ENCODE measurements at places on chromosomes 2 and 18. TPM values are rescaled to one million over a fixed set of nuclear protein-coding genes. Genes with fewer than 3 reads are reported as not detected.
A peak's percentile ranks its signal among the peaks of the same experiment; 100 is the strongest.

GRCh38 chr2:102606353-102606752, 13.0 kb upstream of the SLC9A2 start:
- H3K4me1 ChIP-seq, result peaks cover 8% of the 10 kb centered on the region
- H3K27ac ChIP-seq, result no peak overlapping the region
- H3K36me3 ChIP-seq, result no peaks in the 10 kb centered on the region
- no peak for DNase-seq
- no peaks in the 10 kb centered on the region for H3K27me3 ChIP-seq
- no peak overlapping the region for H3K4me3 ChIP-seq

DNA sequence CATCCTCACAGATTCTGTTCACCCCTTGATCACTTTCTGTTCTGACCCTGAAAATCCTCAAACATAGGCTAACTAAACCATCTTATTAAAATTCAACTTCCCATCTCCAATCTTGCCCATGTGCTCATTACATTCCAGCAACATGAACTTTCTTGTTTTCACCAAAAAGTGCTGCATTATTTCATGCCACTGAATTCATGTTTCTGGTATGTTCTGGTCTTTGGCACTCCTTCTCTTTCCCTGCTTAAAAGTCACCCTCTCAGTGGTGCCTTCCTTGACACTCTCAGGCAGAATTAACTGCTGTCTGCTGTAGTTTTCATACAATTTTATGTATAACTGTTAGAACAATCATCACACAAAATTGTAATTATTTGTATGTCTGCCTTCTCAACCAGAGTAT, 247.7 kb upstream of the RBMS1 start:
- no peak overlapping the region for H3K4me3 ChIP-seq
- no peak overlapping the region for H3K27ac ChIP-seq

- DNase-seq, result no peak
- H3K27ac ChIP-seq, result no peak overlapping the region
- no peaks in the 10 kb centered on the region for H3K27me3 ChIP-seq
- H3K4me3 ChIP-seq, result no peak overlapping the region
Observed at GRCh38 chr18:63552581-63552980, 10.4 kb downstream of the SERPINB12 start.

GRCh38 chr2:16817305-16818202, 151.9 kb upstream of the CYRIA start:
- H3K27me3 ChIP-seq, result no peaks in the 10 kb centered on the region
- H3K27ac ChIP-seq, result no peak overlapping the region
- H3K4me1 ChIP-seq, result no peaks in the 10 kb centered on the region
- DNase-seq, result no peak

GRCh38 chr18:42157420-42157819, 202.4 kb downstream of the PIK3C3 start:
- H3K27ac ChIP-seq, result no peak overlapping the region
- no peak overlapping the region for H3K4me3 ChIP-seq
- no peaks in the 10 kb centered on the region for H3K4me1 ChIP-seq
- DNase-seq, result no peak
- H3K27me3 ChIP-seq, result no peaks in the 10 kb centered on the region

DNA sequence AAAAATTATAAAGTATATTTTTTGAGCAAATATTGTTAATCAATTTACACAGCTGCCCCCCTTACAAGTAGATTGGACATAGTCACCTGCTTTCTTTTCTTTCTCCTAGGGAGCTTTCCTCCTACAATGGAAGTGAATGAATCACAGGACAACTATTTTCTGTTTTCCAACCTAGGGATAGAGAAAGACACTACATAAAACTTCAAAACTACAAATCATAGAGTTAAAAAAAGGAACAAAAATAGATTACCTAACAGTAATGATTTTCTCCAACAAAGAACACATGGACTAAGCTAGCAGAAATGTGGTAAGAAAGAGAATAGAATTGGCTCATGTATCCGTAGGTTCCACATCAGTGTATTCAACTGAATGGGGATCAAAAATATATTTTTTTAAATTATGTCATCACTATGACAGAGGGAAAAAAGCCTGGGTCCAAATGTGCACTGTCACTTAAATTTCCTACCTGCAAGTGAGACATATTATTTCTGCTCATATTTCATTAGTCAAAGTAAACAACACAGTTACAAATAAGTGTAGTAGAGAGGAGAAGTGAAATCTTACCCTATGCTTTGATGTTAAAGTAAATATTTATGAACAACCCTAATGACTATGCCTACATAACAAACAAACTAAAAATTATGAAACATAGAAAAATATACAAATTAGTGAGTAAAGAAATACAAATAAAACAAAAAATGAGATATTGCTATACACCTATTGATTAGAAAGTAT, 756.7 kb downstream of the SOCS6 start:
- no peak for DNase-seq
- H3K4me3 ChIP-seq, result no peak overlapping the region
- H3K4me1 ChIP-seq, result no peaks in the 10 kb centered on the region
- H3K27me3 ChIP-seq, result no peaks in the 10 kb centered on the region
- H3K36me3 ChIP-seq, result no peaks in the 10 kb centered on the region

- no peak for DNase-seq
- no peaks in the 10 kb centered on the region for H3K36me3 ChIP-seq
- no peaks in the 10 kb centered on the region for H3K27me3 ChIP-seq
Observed at GRCh38 chr2:120938045-120938771, 202.5 kb downstream of the GLI2 start.

DNA sequence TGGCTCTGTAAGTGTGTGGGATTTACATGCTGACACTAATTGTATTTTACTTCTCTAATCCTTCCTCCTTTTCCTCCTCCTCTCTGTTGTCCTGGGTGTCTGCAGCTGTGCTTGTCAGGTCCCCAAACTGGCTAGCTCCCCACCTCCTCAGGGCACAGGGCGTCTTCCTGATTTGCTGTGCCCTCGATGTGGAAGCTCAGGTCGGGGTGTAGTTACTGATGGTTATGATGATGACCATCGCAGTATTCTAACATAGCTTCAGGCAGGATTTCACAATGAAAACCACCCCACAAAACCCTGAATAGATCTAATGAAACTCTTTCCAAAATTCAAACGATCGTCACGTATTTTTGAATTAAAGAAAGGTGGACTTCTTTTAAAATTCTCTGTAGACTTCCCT, 428.4 kb downstream of the TGIF1 start:
- DNase-seq, result no peak
- no peaks in the 10 kb centered on the region for H3K4me1 ChIP-seq
- H3K27me3 ChIP-seq, result no peaks in the 10 kb centered on the region
- no peak overlapping the region for H3K27ac ChIP-seq
- no peaks in the 10 kb centered on the region for H3K36me3 ChIP-seq

DNA sequence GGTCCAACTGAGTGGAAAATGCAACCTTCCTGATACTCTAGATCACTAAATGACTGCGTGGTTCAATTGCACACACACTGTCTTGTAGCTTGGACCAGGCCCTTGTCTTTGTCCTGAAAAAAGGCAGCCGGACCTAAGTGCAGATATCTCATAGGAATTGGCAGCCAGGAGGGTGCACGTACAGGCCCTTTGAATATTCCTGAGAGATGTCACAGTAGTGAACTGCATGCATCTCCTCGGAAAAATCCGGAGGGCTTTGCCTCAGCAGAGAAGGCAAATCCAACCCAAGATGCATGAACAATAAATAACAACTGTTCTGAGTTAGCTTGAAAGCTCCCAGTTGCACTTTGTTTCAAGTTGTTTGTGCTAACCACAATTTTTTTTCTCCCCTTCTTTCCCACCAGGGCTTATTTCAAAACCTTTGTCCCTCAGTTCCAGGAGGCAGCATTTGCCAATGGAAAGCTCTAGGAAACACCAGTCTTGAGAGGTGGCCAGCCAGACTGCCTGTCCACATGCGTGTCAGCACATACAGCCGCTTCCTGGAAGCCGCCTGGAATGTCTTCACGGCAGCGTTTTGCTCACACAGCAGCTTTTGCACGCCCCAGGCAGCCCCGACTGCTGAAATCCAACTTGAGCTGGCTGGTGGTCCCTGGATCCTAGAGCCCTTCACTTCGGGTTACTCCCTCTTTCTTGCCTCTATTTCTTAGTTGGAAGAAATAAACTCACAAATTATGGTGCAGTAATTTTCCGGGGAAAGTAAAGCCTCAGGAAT, 54.4 kb upstream of the FOSL2 start:
- peaks cover 9% of the 10 kb centered on the region for H3K4me1 ChIP-seq
- H3K4me3 ChIP-seq, result no peak overlapping the region
- H3K27ac ChIP-seq, result peak overlapping the region; percentile 44
- H3K27me3 ChIP-seq, result no peaks in the 10 kb centered on the region
- H3K36me3 ChIP-seq, result no peaks in the 10 kb centered on the region

DNA sequence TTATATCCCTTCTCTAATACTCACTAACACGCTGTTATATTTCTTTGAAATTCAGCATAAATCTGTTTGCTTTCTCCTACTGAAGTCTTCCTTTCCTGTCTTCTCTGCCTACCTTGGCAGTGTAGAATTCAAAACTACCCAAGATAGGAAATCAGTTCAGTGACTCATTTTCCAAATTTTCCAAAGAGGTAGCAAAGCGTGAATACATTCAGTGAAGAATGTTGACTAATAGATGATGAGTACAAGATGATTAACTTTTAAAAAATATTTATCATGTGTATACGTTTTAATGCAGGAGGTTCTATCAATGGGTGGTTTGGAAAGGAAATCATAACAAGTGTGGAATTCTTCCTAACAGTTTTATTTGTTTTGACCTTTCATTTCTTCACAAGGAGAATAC, 201.9 kb upstream of the SLC8A1 start:
- no peak for DNase-seq
- H3K27ac ChIP-seq, result no peak overlapping the region
- H3K4me3 ChIP-seq, result no peak overlapping the region

- H3K4me1 ChIP-seq, result peaks cover 14% of the 10 kb centered on the region
- H3K27ac ChIP-seq, result peak overlapping the region; percentile 69
- peak; percentile 91 for DNase-seq
- H3K36me3 ChIP-seq, result no peaks in the 10 kb centered on the region
- H3K27me3 ChIP-seq, result no peaks in the 10 kb centered on the region
- no peak overlapping the region for H3K4me3 ChIP-seq
Observed at GRCh38 chr18:48902023-48902855, 48.5 kb downstream of the SMAD7 start.

GRCh38 chr2:82391386-82391785, 2067.7 kb downstream of the SUCLG1 start:
- H3K4me3 ChIP-seq, result no peak overlapping the region
- H3K27me3 ChIP-seq, result no peaks in the 10 kb centered on the region
- no peaks in the 10 kb centered on the region for H3K4me1 ChIP-seq
- no peak overlapping the region for H3K27ac ChIP-seq
- no peak for DNase-seq
- no peaks in the 10 kb centered on the region for H3K36me3 ChIP-seq

DNA sequence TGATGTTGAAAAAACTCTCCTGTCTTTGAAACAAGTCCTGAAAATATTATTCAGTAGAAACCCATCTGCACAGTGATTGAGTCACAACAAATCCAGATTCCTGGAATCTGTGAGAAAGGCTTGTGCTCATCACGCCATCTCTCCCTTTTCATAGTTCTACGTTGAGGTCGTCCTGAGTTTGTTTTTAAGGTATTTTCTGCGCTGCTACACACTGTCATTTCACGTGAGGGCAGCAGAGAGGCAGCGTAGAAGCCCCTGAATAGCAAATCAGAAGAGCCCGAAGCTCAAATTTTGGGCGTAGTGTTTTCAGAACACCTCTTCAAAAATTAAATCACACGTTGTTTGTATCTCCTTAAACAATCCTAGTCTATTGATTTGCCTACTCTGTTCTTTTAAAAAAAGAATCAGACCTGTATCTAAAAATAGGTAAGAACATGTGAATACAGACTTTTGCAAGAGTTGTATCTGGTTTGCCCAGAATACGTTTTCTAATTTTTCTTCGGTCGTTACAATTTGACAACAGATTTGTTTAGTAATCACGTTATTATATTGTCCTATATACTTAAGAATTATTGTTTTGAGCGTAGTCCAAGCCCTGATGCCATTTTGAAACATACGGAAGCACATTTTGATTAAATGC, 61.6 kb upstream of the SLC38A11 start:
- H3K27me3 ChIP-seq, result peaks cover 8% of the 10 kb centered on the region
- H3K4me1 ChIP-seq, result no peaks in the 10 kb centered on the region
- H3K4me3 ChIP-seq, result no peak overlapping the region
- no peaks in the 10 kb centered on the region for H3K36me3 ChIP-seq

GRCh38 chr2:126914811-126915500, 16.3 kb downstream of the TEX51 start:
- no peak overlapping the region for H3K4me3 ChIP-seq
- H3K27me3 ChIP-seq, result no peaks in the 10 kb centered on the region
- H3K27ac ChIP-seq, result no peak overlapping the region
- no peak for DNase-seq

GRCh38 chr2:101821828-101822458, 124.4 kb downstream of the MAP4K4 start:
- H3K27ac ChIP-seq, result no peak overlapping the region
- peaks cover 31% of the 10 kb centered on the region for H3K4me1 ChIP-seq
- H3K36me3 ChIP-seq, result peaks cover 16% of the 10 kb centered on the region
- H3K27me3 ChIP-seq, result no peaks in the 10 kb centered on the region
- H3K4me3 ChIP-seq, result no peak overlapping the region
- no peak for DNase-seq

DNA sequence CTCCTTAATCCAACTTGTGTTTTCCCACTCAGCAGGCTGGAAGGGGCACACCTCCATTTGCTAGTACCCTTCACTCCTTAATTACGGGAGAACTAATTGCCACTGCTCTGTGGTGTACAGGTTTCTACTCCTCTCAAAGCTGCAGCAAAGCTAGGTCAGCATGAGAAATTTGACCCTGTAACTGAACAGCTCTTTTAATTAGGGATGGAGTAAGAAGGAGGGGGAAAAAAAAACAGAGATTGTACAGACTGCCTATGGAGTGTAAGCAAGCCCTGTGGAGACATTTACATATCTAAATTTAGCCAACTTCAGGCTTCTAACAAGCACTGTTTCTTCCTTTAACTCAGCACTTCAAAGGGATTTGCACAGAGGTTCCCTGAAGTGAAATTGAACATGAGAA, 629.7 kb upstream of the SETBP1 start:
- no peaks in the 10 kb centered on the region for H3K27me3 ChIP-seq
- H3K36me3 ChIP-seq, result no peaks in the 10 kb centered on the region
- no peak for DNase-seq
- no peaks in the 10 kb centered on the region for H3K4me1 ChIP-seq
- H3K27ac ChIP-seq, result no peak overlapping the region
- no peak overlapping the region for H3K4me3 ChIP-seq

DNA sequence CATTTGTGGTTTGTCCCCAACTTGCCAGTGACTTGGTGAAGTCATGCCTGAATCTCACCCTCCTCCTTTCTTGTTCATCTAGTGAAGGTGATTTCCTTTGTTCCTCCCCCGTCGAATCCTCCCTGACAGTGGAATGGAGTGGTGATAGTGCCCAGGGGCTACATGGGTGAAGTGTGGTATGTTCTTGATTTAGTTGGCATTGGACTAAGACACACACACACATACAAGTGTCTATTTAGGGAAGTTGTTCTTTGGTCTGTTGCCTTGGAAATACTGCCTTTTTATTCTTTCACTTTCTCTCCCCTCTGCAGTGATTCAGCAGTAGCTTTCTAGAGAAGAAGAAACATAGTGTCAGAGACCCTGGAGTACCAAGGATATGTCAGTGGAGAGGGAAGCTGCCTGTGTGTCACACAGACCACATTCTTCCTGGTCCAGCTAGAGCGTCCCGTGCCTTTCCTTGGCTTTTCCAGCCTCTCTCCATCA, 10.9 kb downstream of the INPP4A start:
- H3K27ac ChIP-seq, result peak overlapping the region; percentile 94
- no peaks in the 10 kb centered on the region for H3K27me3 ChIP-seq
- no peak overlapping the region for H3K4me3 ChIP-seq

GRCh38 chr2:16908656-16909055, 243.0 kb upstream of the CYRIA start:
- no peaks in the 10 kb centered on the region for H3K27me3 ChIP-seq
- H3K4me3 ChIP-seq, result no peak overlapping the region

VAMP5 gene
- total RNA-seq, result 58.2 TPM

PPP1R1C gene
- 0.79 TPM for total RNA-seq

TMSB10 gene
- total RNA-seq, result 1,912 TPM

ATP6V1C2 gene
- total RNA-seq, result 0.17 TPM

ACVR1 gene
- total RNA-seq, result 37.7 TPM

ZFAND2B gene
- 28.5 TPM for total RNA-seq

SRD5A2 gene
- 0.09 TPM for total RNA-seq

GKN2 gene
- 130 TPM for total RNA-seq

LYG1 gene
- total RNA-seq, result 1.4 TPM

ATG9A gene
- total RNA-seq, result 53.6 TPM
